ENCODE measurements at places on chromosomes 11 and 22.
A peak's percentile ranks its signal among the peaks of the same experiment; 100 is the strongest.

GRCh38 chr11:109939166-109939810 is 153.9 kb upstream of the ZC3H12C start:
- DNase-seq = no peak

- no peak for DNase-seq
Measured at GRCh38 chr11:118312328-118312727, 7.8 kb downstream of the CD3E start.

DNA sequence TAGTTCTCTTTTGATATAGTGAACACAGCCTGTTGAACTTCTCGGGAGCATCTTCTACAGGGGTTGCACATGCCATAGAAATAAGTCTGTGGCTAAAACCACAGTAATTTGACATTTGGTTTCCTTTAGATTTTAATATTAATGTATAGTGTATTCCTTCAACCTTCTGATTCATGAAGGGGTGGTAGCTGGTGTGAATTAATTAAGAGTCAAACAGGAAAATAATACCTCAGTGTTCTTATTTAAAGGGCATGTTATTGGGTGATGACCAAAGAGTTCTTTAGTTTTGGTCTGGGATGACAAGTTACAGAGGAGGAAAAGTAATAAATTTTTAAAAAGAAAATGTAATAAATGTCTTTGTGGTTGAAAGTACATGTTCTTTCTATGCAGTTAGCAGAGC is 86.8 kb downstream of the PDHX start:
- no peak for DNase-seq

DNA sequence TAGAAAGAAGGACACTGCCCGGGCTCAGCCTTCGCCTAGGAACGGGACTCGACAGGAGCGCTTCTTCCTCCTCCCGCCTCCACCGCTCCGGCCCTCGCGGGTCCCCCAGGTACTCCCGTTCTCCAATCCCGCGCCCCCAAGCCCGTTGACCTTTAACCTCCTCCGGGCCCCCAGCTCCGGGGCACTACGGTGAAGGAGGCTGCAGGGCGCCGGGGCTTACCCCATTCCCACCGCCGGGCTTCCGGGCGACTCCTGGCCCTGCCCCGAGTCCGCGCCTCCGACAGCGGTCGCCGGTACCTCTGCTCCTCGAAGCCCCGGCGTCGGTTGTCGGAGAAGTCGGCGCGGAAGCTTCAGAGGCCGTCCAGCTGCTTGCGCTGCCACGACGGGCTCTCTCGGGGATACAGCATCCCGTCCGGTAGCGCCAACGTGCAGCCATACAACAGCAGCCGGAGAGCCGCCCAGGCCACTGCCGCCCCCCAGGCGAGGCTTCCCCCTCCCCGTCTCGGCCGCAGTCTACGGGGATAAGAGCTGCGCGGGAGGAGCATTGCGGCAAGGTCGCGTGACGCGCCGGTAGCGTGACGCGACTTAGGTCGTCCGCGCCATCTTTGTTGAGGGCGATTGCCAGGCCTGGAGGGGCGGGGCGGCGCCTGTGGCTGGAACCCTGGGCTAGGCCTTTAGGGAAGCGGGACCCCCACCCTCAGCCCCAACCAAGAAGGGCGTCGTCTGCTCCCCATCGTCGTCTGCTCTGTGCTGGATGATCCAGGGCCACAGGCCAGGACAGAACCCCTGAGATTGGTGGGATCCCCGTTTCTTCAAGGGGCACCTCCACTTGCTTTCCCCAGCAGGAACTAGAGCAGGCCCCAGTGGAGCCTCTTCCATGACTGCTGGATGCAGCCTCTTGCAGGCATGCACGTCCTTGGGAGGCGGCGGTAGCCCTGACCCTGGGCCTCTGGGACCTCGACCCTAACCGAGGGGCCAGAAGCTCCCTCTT is 26.3 kb downstream of the RGL4 start:
- DNase-seq = peak; percentile 81

DNA sequence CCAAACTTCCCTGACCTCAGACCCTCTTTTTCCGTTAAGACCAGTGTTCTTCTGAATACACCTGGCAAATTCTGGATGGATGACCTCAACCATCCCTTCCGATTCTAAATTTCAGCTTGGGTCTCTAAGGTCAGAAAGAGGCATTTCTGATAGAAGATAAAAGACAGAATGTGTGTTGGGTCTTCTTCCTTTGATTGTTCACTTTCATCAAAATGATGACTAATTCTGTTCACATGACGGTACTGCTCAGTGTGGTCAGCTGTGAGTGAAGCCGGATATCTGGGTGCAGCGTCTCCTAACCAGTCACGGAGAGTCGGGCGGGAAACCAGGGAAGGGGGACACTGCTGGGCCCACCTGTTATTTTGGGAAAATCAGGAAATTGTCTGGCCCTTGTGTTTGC is 151.6 kb upstream of the NAV2 start:
- DNase-seq = no peak

GRCh38 chr22:29128891-29129807 is 56.3 kb downstream of the KREMEN1 start:
- no peak for DNase-seq
